Testis (tissue), 5 donors: ENCODE measurements at places on chromosomes 11 and 22.

DNA sequence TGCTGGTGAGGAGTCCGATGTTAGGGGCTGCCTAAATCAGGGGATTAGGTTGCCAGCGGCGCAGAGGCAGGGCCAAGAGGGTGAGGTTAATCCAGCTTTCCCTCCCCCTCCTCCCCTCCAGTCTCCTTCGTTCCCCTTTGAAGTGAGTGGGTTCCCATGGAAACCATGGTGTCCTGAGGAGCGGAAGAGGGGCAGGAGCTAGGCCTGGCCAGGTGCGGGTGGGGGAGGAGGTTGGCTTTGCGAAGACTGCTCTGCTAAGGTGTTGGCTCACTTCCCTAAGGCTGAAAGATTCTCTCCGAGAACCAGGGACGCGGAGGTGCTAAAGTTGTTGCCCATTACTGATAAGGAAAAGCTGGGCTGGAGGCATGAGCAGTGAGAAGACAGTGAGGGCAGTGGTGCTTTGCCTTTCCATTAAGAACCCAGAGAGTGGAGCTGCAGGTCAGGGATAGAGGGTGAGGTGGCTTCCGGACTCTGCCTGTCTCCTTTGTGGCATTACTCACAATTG is 124.6 kb downstream of the FEZ1 start:
- H3K4me1 ChIP-seq: no peaks in the 10 kb centered on the region
- DNase-seq: no peak
- H3K36me3 ChIP-seq: no peaks in the 10 kb centered on the region
- H3K4me3 ChIP-seq: no peak overlapping the region

DNA sequence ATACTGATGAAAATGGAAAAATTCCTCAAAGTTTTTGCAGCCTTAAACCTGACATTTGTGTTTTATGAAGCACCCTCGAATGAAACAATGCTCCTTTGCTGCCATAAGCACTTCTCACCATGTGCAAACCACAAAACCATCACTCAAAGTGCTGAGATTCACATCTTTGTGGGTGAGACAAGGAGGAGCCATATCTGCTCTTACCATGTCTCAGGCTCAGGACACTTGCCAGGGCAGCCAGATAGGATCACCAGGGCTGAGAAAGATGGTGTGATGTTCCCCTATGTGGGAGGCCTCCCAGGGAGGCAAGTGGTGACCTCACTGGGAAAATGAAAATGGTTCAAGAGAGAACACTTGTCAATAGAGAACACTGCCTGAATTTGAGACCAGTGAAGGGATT is 120.4 kb downstream of the CCDC34 start:
- H3K4me1 ChIP-seq: no peaks in the 10 kb centered on the region
- no peak overlapping the region for H3K4me3 ChIP-seq
- H3K27me3 ChIP-seq: no peaks in the 10 kb centered on the region

GRCh38 chr11:8330404-8330803 is 66.7 kb upstream of the LMO1 start:
- no peak overlapping the region for H3K27ac ChIP-seq
- H3K36me3 ChIP-seq: no peaks in the 10 kb centered on the region
- peaks cover 3% of the 10 kb centered on the region for H3K4me1 ChIP-seq
- no peak for DNase-seq
- H3K4me3 ChIP-seq: no peak overlapping the region
- H3K27me3 ChIP-seq: no peaks in the 10 kb centered on the region

DNA sequence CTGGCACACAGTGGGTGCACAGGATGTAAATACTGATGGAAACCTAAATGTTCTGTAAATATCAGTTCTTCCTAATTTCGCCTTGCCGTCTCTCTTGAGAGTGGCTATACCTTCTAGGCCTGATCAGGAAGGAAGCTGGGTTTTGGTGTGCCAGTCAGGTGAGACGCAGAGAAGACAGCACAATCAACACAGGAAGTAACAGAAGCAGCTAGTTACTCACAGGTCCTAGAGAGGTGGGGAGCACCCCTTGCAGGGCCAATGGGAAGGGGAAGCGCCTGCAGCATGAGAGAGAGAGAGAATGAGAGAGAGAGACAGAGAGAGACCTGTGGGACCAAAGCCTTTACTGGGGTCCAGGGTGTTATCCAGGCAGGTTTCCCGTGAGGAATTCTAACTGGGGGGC is 80.8 kb downstream of the FBLN1 start:
- DNase-seq: no peak
- H3K4me3 ChIP-seq: no peak overlapping the region
- no peaks in the 10 kb centered on the region for H3K27me3 ChIP-seq
- H3K36me3 ChIP-seq: no peaks in the 10 kb centered on the region

- no peaks in the 10 kb centered on the region for H3K36me3 ChIP-seq
- no peaks in the 10 kb centered on the region for H3K4me1 ChIP-seq
- H3K27me3 ChIP-seq: no peaks in the 10 kb centered on the region
- DNase-seq: no peak
These were observed 367.4 kb upstream of the FAT3 start for GRCh38 chr11:91857179-91857578.

DNA sequence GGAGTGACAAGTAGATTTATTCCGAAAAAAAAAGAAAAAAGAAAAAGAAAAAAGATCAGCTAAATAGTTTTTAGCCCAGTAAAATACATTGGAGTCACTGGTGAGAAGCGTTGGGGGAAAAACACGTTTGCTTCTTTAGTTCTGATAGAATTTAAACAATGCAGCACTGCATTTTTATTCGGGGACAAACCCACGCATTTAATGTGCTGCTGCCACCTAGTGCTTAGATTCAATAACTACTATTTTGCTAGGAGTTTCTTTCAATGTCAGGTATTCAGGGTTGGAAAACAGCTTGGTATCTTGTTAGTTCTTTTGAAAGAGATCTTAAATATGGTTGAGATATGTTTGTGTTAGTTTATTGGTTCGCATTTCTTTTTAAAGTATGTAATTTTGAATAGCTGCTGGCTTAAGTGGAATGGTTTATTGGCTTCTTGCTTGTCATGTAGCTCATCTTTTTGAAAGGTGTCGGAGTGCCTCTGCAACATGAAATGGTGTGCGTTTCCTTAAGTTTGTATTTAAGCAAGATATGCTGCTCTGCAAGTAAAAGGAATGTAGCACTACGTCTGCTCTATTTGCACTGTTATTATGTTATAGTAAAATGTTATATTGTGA is 41.9 kb downstream of the SVIP start:
- no peaks in the 10 kb centered on the region for H3K36me3 ChIP-seq
- H3K27ac ChIP-seq: no peak overlapping the region
- H3K4me1 ChIP-seq: peaks cover 3% of the 10 kb centered on the region

- no peaks in the 10 kb centered on the region for H3K27me3 ChIP-seq
- peaks cover 12% of the 10 kb centered on the region for H3K4me1 ChIP-seq
- DNase-seq: peak; percentile 23
- peak overlapping the region; percentile 64 for H3K4me3 ChIP-seq
- H3K27ac ChIP-seq: peak overlapping the region; percentile 8
These were observed 1.0 kb downstream of the ADAMTS15 start for GRCh38 chr11:130449310-130449990.

DNA sequence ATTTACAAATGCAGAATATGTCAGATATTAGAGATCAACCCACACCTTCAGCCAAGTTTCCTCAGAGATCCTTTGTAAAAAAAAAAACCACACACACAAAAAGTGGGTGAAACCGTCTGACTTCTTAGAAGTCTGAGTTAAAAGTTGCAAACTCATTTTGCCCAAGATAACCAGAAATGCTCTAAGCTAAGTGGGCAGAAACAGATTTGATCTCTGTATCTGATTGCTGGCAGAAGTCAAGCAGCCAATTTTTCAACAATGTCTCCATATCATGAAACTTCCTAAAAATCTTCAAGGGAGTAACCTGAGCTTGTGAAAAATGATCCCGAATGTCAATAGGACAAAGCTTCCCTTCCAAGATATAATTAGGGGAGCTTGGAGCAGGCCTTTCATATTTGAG is 28.6 kb upstream of the ATXN10 start:
- H3K27ac ChIP-seq: no peak overlapping the region
- H3K4me3 ChIP-seq: no peak overlapping the region

DNA sequence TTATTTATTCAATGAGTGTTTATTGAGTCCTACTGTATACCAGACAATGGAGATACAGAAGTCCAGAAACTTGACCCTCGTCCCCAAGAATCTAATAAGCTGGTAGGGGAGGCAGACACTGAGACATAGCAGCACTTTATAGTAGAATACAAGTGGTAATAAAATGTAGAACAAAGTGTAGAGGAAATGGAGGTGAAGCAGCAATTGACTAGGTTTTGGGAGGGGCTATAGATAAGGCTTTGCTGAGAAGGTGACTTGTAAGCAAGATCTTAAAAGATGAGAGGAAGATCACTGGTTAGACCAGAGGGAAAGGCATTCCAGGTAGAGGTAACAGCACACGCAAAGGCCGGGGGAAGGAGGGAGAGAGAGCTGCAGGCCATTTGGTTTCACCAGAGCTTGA is 57.3 kb downstream of the ZBTB16 start:
- peaks cover 11% of the 10 kb centered on the region for H3K4me1 ChIP-seq
- no peaks in the 10 kb centered on the region for H3K27me3 ChIP-seq

DNA sequence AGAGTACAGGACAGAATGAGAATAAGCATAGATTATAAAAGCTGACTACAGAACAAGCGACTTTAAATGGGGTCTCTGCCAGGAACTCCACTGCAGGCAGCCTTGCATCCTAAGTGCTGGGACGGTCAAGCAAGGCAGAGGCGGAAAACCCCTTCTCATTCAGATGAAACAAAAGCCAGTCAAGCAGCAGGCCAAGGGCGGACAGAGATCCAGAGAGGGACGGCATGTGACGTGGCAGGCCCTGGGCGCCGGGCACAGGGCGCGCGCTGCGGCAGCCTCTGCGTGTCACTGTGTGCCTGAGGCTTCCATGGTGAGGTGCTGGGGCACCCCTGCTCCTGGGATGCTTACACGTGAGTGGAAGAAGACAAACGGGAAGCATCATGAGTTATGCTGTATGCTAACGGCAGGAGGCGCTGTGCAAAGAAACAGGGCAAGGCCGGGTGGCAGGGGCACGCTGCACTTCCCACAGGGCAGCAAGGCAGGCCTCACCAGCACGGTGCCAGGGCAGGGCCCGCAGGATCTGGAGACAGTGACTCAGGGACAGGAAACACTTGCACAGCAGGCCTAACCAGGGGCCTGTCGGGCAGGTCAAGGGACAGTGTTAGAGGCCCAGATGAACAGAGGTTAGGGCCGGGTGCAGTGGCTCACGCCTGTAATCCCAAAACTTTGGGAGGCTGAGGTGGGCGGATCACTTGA is 6.2 kb downstream of the TOLLIP start:
- no peaks in the 10 kb centered on the region for H3K27me3 ChIP-seq
- no peak overlapping the region for H3K4me3 ChIP-seq
- peaks cover 70% of the 10 kb centered on the region for H3K4me1 ChIP-seq
- peak overlapping the region; percentile 23 for H3K27ac ChIP-seq
- no peak for DNase-seq
- no peaks in the 10 kb centered on the region for H3K36me3 ChIP-seq

GRCh38 chr11:32779136-32779535 is 15.3 kb downstream of the CCDC73 start:
- no peaks in the 10 kb centered on the region for H3K36me3 ChIP-seq
- no peak for DNase-seq
- H3K27me3 ChIP-seq: no peaks in the 10 kb centered on the region
- no peak overlapping the region for H3K4me3 ChIP-seq

DNA sequence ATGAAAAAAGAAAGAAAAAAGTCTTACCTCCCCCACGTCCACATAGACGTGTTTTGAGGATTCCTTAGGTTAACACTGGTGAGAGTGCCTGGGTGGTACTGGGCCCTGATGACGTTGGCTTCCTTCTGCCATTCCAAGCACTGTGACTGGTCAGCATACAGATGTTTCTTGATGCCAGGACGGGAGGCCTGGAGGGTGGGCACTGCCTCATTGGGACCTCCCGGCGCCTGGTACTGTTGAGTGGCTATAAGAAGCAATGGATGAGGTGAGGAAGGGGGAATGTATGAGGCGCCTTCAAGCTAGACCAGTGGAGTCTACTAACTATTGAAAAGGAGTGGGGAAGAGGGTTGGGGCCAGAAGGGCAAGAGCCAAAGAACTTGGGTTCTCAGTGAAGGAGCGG is 45.3 kb downstream of the MICAL2 start:
- H3K36me3 ChIP-seq: no peaks in the 10 kb centered on the region
- peaks cover 57% of the 10 kb centered on the region for H3K4me1 ChIP-seq
- no peak for DNase-seq
- peak overlapping the region; percentile 89 for H3K27ac ChIP-seq

DNA sequence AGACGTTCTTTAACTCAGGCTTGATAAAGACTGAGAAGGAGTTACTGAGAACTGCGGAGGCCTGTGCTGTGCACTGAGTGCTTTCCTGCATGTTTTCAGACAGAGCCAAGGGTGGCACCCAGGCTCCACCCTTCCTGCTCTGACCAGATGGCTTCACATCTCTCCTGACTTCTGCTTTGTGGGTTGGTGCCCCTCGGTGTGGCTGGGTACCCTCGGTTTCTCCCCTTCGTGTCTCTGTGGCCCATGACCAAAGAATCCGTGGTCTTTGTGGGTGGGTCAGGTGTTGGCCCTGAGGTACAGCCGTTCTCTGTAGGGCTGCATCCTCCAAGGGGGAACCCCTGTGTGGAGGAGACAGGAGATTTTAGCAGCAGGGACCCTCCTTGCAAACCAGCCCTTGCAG is 34.3 kb downstream of the GRIK4 start:
- H3K4me3 ChIP-seq: no peak overlapping the region
- H3K27ac ChIP-seq: no peak overlapping the region
- no peaks in the 10 kb centered on the region for H3K36me3 ChIP-seq
- H3K4me1 ChIP-seq: peaks cover 6% of the 10 kb centered on the region

DNA sequence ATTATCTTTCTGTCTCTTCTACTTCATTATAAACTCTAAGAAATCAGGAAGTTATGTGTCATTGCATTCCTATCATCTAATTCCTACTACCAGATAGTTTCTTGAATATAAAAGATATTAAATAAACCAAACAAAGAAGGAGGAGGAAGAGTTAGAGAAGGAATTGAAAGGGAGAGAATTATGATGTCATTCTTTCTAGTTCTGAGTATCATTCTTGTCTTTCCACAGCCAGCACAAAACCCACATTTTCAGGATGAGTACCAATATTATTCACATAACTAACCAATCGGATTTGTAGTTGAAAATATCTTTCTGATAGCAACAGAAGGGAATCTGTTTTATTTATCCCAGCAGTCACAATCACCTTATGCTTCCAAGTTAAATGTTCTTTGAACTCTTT is 13.3 kb downstream of the MS4A13 start:
- no peak overlapping the region for H3K4me3 ChIP-seq
- no peaks in the 10 kb centered on the region for H3K36me3 ChIP-seq
- no peak for DNase-seq
- H3K27me3 ChIP-seq: no peaks in the 10 kb centered on the region
- H3K4me1 ChIP-seq: no peaks in the 10 kb centered on the region
- H3K27ac ChIP-seq: no peak overlapping the region

- H3K27ac ChIP-seq: no peak overlapping the region
- H3K36me3 ChIP-seq: no peaks in the 10 kb centered on the region
- H3K27me3 ChIP-seq: no peaks in the 10 kb centered on the region
- H3K4me3 ChIP-seq: no peak overlapping the region
- H3K4me1 ChIP-seq: no peaks in the 10 kb centered on the region
These were observed 565.1 kb upstream of the CCDC179 start for GRCh38 chr11:23425381-23425780.
